Activated T-cell treated with anti-CD3 and anti-CD28 coated beads, Interleukin-2, amount 50 U/mL, for 72 hours (primary cell): ENCODE measurements at places on chromosomes 5 and 9.

DNA sequence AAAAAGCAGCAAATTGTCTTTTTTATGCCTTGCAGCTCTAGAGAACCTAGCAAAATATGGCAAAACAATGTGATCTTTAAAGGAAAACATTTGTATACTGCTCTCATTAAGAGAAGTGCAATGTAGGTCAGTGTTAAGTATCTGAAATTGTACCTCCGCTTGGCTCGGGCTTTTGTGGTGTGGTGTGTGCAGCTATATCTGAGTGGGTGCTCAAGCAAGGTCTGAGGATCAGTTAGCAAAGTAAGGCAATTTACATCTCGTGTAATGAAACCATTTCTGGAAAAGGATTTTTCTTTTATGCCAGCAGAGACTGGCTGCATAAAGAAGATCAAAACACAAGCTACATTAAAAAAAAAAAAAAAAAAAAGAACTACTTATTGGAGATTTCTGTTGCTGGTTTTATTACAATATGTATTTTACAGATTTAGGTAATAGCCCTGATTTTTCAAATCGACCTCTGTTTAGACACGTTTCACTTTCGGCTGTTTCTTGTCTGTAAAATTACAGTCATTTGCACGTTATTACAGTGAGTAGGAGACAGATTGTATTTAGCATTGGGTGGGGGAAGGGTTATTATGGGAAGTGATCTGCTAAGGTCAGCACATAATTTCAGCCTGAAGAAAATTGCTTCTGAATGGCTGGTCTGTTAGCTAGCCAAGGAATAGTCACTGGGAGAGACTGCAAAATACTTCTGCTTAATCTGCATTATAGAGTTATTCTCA, 7.9 kb upstream of the ZNF608 start:
- no peak for DNase-seq

DNA sequence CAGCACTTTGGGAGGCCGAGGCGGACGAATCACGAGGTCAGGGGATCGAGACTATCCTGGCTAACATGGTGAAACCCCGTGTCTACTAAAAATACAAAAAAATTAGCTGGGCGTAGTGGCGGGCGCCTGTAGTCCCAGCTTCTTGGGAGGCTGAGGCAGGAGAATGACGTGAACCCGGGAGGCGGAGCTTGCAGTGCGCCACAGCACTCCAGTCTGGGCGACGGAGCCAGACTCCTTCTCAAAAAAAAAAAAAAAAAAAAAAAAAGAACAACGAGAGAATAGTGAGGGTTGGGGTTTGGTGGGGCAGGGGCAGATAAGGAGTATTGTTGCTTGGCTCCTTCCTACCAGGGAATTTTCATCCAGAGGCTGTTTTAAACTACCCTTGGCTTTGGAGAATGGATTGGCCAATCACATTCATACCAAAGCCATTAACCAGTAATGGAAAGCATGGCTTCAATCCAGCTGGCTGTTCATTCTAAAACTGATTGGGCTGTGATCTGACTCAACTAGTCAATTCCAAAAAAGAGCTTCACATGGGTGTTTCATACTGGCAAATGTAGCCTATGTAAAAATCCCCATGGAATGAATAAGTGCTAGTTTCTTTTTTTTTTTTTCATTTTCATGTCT, 64.4 kb downstream of the PLCXD3 start:
- DNase-seq: no peak

- DNase-seq: peak; percentile 96
These were observed at the start of gene ATOX1 for GRCh38 chr5:151758430-151759241. TSS of gene ATOX1 (minus strand) at chr5:151758631. CDS start at chr5:151758551, 80 bp downstream.

- no peak for DNase-seq
These were observed 188.7 kb upstream of the POU5F2 start for GRCh38 chr5:93930098-93930497.

- DNase-seq: no peak
These were observed 118.8 kb downstream of the PRDM6 start for GRCh38 chr5:123207852-123208251.

DNA sequence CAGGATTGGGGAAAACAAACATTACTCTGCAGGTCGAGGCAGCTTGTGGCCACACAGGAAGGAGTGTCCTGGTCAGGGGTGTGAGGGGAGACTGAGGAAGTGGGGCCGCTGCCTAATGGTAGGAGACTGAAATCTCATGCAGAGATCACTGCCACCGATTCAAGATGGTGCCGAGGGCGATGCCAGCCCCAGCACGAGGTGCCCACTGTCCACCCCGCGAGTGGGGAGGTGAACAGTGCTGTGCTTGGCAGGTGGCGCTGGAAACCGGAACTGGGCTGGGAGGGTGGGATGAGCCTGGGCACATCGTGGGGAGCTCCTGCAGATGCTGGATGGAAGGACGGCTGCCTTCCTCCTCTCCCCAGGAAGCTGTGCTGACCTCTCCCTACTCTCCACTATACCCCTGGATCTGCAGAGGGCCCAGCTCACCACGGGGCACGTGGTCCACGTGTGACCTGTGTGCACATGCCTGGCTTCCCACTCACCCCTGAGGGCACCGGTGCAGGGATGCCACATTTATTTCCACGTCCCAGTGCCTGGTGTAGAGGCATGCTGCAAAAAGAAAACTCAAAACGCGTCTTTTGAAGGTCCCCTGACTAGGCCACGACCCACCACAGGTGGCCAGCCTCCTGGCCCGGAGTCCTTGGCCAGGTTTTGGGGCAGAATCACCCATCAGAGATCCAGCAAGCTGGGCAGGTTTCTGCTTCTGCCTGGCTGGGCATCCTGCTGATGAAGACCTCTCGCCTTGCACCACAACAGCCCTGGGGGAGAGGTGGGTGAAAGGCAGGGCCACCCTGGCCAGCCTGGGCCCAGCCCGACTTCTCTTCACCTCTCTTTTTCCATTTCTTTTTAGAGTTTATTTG, 71.7 kb upstream of the FCN1 start:
- no peak for DNase-seq

GRCh38 chr5:72654231-72654630, 147.0 kb upstream of the ZNF366 start:
- DNase-seq: no peak

GRCh38 chr9:126506361-126507317, 107.1 kb upstream of the LMX1B start:
- no peak for DNase-seq

GRCh38 chr5:39211773-39212172, 7.6 kb downstream of the FYB1 start:
- DNase-seq: no peak

DNA sequence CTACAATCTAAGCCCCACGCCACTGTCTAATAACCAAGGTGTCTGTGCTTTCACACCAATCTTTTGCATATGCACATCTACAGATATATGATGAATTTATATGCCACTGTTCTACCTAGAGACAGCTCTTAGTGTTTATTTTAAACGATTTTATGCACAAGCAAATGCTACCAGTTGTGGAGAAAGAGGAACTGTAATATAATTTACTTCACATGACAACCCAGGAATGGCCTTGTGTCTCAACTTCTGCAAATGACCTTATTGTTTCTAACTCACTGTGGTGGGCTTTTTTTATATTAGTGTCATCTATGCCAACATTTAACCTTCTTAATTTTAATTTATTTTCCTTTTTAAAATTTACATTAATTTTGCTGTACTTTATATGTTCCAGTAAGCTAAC, 531.1 kb upstream of the TLE4 start:
- no peak for DNase-seq

DNA sequence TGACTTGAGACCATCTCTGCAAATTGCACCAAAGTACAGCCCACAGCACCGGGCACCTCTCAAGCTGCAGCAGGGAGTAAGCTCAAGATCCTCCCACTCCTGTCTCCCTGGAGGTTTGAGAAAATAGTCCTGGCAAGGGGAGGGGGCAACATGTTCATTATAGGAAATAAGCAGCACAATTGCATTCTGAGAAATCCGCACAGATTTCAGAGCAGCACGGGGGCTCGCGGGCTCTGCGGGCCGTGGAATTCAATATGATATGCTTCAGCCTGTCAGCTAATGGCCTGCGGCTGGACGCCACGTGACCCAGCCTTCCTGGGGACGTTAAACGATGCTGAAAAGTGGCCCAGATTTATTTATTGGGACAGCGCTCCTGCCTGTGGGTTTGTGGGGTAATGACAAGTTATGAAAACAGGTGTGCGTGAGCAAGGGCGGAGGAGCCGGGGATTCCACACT, 156.4 kb downstream of the DAB2IP start:
- no peak for DNase-seq

GRCh38 chr9:133709015-133709611, 29.0 kb downstream of the SARDH start:
- DNase-seq: peak; percentile 58

DNA sequence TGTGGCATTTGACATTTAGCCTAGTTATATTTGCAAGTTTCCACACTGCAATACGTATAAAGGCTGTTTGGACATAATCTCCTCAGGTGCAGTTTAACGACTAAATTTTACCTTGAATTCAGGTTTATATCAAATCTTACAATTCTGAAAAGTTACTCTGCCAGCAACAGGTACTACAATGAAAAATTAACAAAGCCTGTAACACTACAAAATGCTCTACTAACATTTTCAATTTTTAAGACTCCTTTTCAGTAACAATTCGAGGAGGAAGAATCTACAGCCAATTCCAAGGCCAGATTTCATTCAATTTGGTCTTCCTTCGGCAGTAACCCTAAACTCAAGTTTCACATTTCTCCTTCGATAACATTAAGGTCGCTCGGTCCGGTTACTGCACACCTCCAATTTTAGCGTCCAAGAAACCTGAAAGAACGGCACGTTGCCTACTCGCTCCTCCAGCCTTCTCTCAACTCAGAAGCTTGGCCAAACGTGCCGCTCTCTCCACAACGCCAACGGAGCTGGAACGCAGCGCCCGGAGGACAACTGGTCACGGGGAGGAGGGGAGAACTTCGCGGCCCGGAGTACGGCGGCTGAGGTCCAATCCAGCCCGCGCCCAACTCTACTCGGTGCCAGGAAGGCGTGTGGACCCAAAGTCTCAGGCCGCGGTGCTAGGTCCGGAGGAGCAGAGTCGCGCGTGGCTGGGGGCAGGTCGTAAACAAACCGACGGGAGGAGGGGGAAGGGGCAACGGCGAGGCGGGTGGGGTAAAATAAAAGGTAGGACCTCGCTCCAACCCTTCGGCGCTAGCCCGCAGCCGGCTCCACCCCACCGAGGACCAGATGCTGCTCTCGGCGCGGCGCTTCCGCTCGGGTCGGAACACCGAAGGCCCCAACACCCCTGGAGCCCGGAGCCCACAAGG, 681 bp downstream of the FNIP1 start:
- DNase-seq: peak; percentile 45

DNA sequence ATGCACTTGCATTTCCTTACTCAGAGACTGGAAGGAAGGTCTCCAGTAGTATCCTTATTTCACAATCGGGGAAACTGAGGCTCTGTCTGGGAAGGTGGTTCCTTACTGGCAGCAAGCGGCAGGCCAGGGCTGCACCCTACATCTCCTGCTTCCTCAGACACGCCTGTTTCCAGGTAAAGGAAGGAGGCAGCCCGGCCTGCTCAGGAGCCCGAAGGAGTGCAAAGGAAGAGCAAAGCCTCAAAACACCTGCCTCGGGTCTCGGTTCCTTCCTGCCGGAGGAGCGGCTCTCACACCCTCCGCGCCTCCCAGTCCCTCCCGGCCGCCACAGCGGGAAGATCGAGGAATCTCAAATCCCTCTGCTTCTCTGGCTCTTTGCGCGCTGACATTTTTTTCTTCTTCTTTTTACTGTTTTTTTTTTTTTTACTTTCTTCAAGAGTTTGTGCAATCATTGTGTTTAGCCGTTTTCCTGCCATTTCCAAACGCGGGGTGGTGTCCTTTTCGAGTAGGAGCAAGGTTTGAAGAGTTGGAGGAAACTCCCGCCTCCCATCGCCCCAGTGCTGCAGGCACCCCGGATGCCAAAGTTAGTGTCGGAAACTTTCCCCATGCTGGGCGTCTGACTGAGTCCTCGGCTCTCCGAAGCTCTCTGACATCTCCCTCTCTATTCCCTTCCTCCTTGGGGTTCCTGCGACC, 1.0 kb downstream of the GGTA1 start:
- peak; percentile 4 for DNase-seq

- no peak for DNase-seq
These were observed 969.2 kb downstream of the CDH18 start for GRCh38 chr5:19018822-19019221.

DNA sequence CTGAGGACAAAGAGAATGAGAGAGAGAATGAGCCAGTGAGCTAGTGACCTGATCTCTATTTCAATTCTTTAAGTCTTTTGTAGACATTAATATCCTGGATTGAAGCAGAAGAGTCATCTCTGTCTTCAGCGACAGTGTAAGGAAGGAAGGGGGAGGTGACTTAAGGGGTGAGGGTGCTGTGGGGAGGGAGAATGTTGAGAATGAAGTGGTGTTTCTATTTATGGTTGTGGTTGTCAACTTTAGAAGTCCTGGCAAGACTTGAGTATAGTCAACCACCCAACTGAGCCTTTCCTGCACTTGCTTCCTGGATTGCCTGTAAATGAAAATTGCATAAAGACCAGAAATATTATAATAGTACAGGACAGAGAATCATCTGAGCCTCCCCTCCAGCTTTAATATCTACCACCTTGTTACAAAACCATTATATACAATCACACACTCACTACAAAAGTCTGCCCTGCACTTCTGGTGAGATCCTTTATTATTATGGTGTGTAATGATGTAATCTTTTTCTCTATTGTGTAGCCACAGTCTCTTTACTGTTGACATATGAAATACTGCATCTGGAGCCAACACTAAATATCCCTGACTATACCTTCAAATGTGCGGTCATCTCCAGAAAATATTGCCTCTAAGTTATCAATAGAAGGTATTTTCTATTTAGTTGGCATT, 91.7 kb downstream of the NTRK2 start:
- DNase-seq: no peak

DNA sequence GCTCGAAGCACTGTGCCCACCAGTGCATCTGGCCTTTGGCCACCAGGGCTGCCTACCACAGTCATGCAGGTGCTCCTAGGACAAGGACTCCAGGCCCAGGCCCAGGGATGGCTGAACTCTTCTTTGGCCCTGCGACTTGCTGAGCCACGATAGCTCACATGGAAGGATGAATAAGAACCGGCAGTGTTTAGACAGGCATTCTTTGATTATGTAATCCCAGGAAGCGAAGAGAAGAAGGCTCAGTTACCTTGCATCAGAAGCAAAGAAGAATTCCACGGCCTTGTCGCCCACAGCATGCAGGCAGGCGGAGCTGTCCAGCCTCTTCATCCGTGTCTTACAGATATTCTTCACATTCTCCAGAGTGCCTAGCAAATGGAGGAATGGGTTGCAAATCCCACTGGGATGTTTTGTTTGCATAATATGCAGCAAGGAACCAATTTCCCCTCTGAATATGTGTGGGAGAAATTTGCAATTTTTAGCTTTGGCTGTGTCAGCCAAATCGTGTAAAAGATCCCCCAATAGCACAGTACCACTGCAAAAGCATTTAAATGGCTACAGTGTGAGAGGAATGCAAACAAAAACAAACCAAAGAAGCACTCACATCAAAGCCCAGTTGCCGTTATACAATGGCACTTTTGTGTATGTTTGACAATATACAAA, 29.1 kb downstream of the GFPT2 start:
- DNase-seq: no peak

DNA sequence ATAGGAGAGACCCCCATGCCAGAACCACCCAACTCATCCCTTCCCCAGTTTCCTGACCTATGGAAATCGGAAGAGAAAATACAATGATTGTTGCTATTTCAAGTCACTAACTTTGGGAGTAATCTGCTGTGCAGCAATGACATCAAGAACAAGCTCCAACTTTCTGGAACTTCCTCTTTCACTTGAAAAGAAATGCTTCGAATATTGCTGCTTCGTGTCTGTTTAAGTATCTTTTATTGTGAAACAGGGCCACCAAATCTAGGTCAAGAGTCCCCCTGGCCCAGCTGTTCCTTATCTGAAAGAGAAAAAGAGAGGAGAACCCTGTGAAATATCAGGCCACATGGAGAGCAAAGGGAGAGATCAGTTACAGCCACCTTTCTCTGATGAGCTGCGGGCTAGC, 59.4 kb upstream of the DNAH5 start:
- DNase-seq: no peak

GRCh38 chr5:80403782-80404181, 4.1 kb upstream of the ZFYVE16 start:
- no peak for DNase-seq
